ENCODE measurements at places on chromosomes 11 and 22. TPM values are rescaled to one million over a fixed set of nuclear protein-coding genes. Genes with fewer than 3 reads are reported as not detected.

The MFRP gene
- not detected for total RNA-seq

The CAVIN3 gene
- total RNA-seq = 596 TPM

The TYR gene
- total RNA-seq = not detected

The KRTAP5-1 gene
- total RNA-seq = not detected

The NPTXR gene
- 46.3 TPM for total RNA-seq

The ROBO4 gene
- 51.5 TPM for total RNA-seq

The RTL10 gene
- 8.8 TPM for total RNA-seq

The ANGPTL5 gene
- not detected for total RNA-seq

The PRG3 gene
- not detected for total RNA-seq

The CBLIF gene
- total RNA-seq = 2.6 TPM

The ANO9 gene
- 4.0 TPM for total RNA-seq

The KRTAP5-8 gene
- total RNA-seq = not detected

The OR8D2 gene
- total RNA-seq = not detected

The OPCML gene
- not detected for total RNA-seq

The BBOX1 gene
- not detected for total RNA-seq

The ADAMTS15 gene
- 20.4 TPM for total RNA-seq

The OR52I1 gene
- total RNA-seq = not detected

The KCNJ1 gene
- total RNA-seq = not detected

The PRSS23 gene
- 184 TPM for total RNA-seq

The FDXACB1 gene
- total RNA-seq = 0.53 TPM

The PKP3 gene
- total RNA-seq = not detected

Measured in ascending aorta (tissue), 2 donors.